ENCODE measurements at places on chromosomes 11 and 22.

GRCh38 chr22:25567251-25567675, 2.8 kb downstream of the GRK3 start:
- DNase-seq: no peak

DNA sequence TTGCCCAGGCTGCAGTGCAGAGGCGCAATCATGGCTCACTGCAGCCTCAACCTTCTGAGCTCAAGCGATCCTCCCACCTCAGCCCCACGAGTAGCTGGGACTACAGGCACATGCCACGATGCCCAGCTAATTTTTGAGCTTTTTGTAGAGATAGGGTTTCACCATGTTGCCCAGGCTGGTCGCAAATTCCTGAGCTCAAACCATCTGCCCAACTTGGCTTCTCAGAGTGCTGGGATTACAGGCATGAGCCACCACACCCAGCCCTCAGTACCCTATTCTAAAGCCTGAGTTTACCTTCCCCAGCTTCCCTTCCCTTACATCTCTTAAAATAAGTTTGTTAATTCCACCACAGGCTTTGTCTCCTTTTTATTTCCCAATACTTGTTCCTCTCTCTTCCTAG, 59.1 kb downstream of the AMBRA1 start:
- DNase-seq: no peak

DNA sequence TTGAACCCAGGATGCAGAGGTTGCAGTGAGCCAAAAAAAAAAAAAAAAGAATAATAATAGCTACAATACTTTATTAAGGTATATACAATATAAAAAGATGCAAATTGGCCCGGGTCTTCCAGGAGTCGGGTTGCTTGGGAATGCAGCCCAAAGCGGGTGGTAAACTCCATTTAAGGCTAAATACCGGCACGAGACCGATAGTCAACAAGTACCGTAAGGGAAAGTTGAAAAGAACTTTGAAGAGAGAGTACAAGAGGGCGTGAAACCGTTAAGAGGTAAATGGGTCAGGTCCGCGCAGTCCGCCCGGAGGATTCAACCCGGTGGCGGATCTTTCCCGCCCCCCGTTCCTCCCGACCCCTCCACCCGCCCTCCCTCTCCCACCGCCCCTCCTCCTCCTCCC, 143.3 kb downstream of the DLG2 start:
- no peak for DNase-seq

DNA sequence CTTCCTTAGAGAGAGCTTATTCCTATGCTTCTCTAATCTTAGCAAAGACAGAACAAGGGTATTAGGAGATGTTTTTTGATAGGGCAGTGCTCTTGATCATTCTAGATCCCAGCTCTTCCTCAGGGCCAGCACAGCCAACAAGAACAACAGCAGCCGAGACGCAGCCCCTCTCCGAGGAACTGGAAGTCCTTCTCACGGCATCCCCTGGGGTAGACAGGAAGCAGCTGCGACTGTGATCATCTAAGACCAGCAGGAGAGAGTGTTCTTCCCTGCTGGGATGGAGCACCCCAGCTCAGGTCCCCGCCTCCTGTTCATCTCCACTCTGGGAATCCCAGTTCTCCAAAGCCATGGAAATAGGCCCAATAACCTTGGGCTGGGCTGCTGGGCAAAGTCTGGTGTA, 29.6 kb downstream of the IRAG1 start:
- DNase-seq: no peak

- DNase-seq: no peak
Observed at GRCh38 chr22:27474112-27474571, 327.4 kb downstream of the MN1 start.
